ENCODE measurements at places on chromosomes 4 and X.

- H3K27ac ChIP-seq, result no peak overlapping the region
- no peak overlapping the region for H3K4me3 ChIP-seq
- H3K27me3 ChIP-seq, result peaks cover 4% of the 10 kb centered on the region
- peaks cover 7% of the 10 kb centered on the region for H3K4me1 ChIP-seq
- no peaks in the 10 kb centered on the region for H3K36me3 ChIP-seq
Observed at GRCh38 chr4:123649645-123650391, 253.2 kb downstream of the SPRY1 start.

- no peaks in the 10 kb centered on the region for H3K4me1 ChIP-seq
- peaks cover 4% of the 10 kb centered on the region for H3K27me3 ChIP-seq
- H3K4me3 ChIP-seq, result no peak overlapping the region
- no peak overlapping the region for H3K27ac ChIP-seq
- no peaks in the 10 kb centered on the region for H3K36me3 ChIP-seq
Observed at GRCh38 chrX:153157450-153157849, 21.6 kb upstream of the MAGEA1 start.

DNA sequence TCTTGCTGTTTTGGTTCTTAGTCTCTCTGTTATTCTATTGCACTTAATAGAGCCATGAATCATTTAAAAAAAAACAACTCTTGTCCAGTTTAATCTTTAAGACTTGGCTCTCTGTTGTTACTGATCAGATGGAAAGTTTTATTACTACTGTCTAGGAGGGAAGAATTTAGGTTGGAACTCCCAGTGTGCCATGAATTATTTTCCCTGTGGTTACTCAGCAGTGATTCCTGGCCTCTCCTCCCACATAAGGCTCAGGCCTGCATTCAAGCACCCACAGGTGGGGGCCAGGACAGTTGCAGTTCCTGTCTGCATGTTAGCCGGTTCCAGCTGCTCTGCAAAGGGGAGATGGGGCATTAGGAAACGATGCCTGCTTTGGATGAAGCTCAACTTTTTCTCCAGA, 29.8 kb upstream of the ESX1 start:
- DNase-seq, result no peak
- H3K4me3 ChIP-seq, result no peak overlapping the region
- H3K36me3 ChIP-seq, result no peaks in the 10 kb centered on the region
- no peaks in the 10 kb centered on the region for H3K4me1 ChIP-seq

DNA sequence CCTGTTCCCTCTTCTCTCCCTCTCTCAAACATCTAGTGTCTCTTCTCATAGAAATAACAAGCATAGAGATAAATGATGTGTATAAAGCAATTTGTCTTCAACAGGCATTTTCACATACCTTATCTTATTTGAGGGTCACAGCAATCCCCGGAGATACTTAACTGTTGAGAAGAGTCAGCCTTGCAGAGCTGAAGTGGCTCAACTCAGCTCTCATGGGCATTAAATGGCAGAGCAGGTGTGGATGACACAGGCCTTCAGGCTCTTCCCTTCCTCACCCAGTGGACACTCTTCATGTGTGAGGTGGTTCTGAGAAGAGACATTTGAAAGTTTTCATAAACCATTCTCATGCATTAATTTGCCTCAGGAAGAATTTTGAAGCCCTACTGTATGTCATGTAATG, 134.2 kb downstream of the AFF2 start:
- H3K36me3 ChIP-seq, result no peaks in the 10 kb centered on the region
- H3K4me3 ChIP-seq, result no peak overlapping the region
- no peak for DNase-seq
- no peaks in the 10 kb centered on the region for H3K27me3 ChIP-seq
- no peak overlapping the region for H3K27ac ChIP-seq

DNA sequence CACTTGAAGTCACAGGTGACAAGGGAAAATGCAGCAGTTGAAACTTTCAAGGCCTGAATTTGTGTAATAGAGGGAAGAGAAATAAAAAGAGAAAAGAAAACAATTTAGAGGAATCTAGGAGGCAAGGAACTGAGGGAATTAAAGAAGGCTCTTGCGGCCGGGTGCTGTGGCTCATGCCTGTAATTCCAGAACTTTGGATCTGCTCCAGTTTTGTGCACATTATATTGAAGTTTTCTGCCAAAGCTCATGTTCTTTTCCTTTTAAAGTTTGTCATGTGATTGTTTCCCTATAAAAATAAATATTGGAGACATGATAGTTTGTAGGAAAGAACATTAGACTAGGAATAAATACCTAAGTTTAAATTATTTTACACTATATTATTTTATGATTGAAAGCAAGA, 433.9 kb upstream of the CPEB2 start:
- H3K27me3 ChIP-seq, result no peaks in the 10 kb centered on the region
- no peak overlapping the region for H3K4me3 ChIP-seq
- no peaks in the 10 kb centered on the region for H3K4me1 ChIP-seq
- H3K36me3 ChIP-seq, result no peaks in the 10 kb centered on the region
- DNase-seq, result no peak

DNA sequence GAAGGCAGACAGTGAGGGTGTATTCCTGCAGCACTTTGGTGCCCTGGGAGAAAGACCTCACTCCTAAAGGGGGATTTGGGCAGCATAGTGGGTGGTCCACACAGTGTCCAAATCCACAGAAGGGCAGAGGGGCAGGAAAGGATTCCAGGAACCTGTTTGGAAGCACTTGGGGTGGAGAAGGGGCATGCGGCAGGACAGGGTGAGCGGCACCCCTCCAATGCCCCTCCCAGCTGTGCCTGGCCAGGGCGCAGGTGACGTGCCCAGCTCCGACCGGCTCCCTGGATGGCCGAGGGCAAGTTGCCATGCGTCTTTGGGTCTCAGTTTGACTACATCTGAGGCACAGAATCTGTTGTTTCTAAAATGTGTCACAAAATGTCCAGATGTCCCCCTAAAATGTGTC, 66.5 kb upstream of the HMX1 start:
- DNase-seq, result no peak
- H3K27ac ChIP-seq, result no peak overlapping the region
- no peaks in the 10 kb centered on the region for H3K36me3 ChIP-seq
- H3K4me1 ChIP-seq, result peaks cover 3% of the 10 kb centered on the region
- no peaks in the 10 kb centered on the region for H3K27me3 ChIP-seq

DNA sequence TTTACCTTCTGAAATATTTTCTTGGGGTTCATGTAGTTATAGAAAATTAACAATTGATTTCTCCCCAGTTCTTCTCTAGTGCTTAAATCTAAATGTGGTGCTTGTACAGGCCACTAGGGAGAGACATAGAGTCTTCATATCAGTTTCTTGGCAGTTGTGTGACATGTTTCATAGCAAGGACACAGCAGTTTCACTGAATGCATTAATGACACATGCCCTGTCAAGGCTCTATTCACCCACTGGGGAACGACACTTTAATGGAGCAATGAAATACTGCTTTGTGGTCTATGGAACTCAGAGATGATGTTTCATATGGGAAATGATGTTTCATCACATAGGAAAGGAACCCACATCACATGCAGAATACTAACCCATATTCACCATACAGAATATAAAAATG, 2.8 kb downstream of the VEGFC start:
- H3K36me3 ChIP-seq, result no peaks in the 10 kb centered on the region
- no peak overlapping the region for H3K4me3 ChIP-seq
- H3K27ac ChIP-seq, result no peak overlapping the region
- H3K4me1 ChIP-seq, result no peaks in the 10 kb centered on the region
- H3K27me3 ChIP-seq, result peaks cover 46% of the 10 kb centered on the region
- no peak for DNase-seq

DNA sequence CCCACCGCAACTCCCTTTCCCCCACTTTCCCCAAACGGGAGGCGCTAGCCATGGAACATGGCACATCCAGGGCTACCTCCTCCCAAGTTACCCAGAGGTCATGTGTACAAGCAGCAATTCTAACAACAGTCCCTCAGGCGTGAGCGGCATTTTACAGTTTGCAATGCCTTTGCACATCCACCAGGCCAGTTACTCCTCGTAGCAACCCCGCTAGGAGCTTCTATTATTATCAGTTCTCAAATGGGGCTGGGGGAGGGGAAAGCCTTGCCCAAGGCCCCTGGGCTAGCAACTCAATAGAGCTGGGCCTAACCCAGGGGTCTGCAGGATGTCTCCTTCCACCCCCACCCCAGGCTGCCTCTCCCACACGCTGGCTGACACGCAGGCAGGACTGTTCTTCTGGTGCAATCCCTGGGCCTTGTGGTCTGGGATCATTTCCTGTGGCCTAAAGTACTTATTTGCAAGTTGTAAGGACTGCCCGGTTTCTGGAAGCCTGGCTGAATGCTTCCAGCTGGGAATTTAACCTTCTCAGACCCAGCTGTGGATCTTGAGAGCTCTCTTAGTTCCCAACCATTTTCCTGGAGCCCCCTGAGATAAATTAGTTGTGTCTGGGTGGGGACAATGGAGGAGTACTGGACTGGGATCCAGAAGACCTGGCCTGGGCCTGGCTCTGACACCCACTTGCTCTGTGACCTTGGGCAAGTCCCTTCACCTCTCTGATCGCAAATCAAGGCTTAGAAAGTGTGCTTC, 27.7 kb downstream of the PJA1 start:
- H3K4me3 ChIP-seq, result no peak overlapping the region
- H3K4me1 ChIP-seq, result no peaks in the 10 kb centered on the region
- no peaks in the 10 kb centered on the region for H3K36me3 ChIP-seq
- no peak for DNase-seq

- no peak for DNase-seq
- H3K36me3 ChIP-seq, result no peaks in the 10 kb centered on the region
- no peak overlapping the region for H3K4me3 ChIP-seq
- H3K4me1 ChIP-seq, result peaks cover 8% of the 10 kb centered on the region
- H3K27ac ChIP-seq, result no peak overlapping the region
- H3K27me3 ChIP-seq, result no peaks in the 10 kb centered on the region
Observed at GRCh38 chr4:8422327-8422726, 18.2 kb downstream of the ACOX3 start.

Measured in naive B cell (primary cell).